Fibroblast of mammary gland (primary cell): ENCODE measurements at places on chromosomes 6 and 20.

DNA sequence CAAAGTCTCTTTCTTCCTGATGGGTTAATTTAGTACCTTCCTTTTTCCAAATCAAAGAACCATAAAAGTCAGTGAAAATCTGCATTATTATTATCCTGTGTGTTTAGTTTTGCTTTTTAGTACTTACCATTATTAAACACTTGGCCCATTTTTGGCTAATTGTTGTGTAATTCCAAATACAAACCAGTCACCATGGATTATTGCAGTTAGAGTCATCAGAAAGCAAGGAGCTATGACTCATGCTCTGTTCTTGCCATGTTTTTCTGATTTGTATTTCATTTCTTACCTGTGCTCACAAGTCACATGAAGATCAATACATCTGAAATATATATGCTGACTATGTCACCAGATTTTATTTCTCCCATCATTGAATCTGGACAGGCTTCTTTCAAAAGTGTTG is 31.3 kb downstream of the SLC22A3 start:
- peak; percentile 82 for DNase-seq

DNA sequence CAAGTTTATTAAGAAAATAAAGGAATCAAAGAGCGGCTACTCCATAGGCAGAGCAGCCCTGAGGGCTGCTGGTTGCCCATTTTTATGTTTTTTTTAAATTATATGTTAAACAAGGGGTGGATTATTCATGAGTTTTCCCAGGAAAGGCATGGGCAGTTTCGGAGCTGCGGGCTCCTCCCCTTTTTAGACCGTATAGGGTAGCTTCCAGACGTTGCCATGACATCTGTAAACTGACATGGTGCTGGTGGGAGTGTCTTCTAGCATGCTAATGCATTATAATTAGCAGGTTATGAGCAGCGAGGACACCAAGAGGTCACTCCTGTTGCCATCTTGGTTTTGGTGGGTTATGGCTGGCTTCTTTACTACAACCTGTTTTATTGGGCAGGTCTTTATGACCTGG is 301.8 kb downstream of the TFAP2C start:
- no peak for DNase-seq

DNA sequence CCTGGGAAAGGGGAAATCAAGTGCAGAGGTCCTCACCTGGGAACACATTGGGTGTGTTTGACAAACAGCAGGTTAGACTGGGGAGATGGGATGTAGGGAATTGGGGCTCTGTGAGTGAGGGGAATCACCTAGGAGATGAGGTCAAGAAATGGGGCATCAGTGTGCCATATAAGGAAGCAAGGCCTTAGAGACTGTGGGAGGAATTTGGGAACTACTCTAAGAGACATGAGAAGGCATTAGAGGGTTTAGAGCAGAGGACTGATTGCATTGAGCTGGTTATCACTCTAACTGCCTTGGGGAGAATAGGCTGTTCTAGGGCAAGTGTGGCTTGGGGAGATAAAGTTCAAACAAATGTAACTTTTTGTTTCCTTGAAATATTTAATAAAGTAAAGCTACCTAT is 189.9 kb downstream of the EYA4 start:
- DNase-seq = no peak

GRCh38 chr6:1906609-1907008 is 296.9 kb downstream of the FOXC1 start:
- DNase-seq = no peak

DNA sequence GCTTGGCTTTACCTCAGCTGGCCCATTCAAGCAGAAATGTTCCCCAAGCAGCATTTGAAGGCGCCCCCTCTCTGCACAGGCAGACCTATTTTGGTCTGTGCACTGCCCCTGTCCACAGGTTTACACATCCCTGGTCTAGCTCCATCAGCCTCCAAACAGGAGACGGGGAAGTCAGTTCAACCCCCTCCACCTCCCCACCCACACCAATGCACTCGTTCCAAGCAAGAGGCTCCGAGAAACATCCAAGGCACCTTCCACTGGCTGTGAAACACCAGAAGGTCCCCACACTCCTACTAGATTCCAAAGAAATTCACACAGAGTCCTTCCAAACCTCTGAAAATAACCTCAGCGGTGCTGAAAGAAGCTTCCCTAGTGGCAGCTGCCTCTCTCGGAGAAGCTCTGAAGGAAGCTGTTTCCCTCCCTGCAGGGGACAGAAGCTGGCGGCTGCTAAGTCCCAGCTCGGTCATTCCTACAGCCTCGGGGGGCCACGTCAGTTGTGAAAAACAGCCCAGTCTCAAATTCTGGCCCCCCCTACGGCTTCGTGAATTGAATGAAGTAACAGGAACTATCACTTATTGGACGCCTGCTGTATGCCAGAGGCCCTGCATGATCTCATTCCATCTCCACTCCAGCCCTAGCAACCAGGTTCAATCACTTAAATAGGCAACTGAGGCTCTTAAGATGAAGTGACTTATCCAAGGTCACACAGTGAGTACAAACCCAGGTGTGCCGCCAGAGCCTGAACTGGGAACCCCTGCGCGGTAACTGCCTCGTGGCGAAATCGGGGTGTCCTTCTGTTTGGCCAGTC is 815 bp downstream of the SPATA2 start:
- no peak for DNase-seq

DNA sequence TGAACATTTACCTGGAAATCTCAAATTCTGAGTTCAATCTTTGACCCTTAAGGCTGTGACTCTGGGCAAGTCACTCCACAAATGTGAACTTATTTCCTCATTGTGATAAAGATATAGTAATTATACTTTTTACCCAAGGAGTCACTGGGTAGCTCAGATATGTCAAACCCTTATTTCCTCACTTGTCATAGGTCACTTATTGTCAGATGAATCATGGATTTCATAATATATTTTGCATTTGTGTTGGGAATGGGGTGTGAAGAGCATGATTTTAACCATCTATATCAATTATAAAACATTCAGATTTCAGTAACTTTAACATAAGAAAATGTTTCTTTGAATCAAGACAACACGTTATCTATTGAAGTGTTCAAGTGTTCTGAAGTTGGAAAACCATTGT is 3.7 kb upstream of the CARMIL1 start:
- no peak for DNase-seq
